ENCODE measurements at places on chromosomes 5 and 9.

DNA sequence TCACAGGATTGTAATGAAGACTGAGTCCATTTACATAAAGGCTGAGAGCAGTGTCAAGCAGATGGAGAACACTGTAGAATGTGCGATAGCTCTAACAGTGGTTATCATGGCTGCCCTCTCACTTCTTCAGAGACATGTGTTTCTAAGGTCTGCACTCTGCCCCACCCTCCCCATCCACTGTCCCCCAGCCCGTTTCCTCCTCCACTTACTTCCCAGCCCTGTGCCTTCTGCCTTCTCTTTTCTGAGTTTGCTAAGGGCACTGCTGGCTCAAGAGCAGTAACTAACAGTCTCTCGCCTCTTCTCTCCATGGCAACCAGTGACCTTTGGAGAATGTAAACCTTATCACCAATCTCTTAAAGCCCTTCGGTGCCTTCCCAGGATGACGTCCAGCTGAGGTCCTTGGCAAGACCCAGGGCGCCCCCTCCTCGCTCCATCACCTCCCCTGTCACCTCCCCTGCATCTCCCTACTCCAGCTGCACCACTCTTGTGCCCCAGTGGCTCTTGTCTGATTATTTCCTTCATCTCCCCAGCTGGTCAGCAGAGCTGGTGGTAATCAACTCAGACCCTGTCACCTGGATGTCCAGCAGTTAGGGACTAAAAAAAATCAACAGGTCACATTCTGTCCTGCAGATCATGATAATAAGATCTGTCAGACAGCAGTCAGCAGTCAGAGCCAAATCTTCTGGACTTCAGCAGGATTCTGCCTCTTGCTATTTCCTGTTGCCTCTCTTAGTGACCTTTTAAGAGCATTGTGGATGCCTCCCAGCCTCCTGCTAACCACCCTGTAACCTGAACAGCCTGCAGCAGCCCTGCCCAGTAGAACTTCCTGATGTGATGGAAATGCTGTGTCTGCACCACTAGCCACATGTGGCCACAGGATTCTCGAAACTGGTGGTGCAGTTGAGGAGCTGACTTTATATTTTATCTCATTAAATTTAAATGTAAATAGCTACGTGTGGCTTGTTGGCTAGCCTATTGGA, 9.0 kb downstream of the FXN start:
- DNase-seq, result no peak

DNA sequence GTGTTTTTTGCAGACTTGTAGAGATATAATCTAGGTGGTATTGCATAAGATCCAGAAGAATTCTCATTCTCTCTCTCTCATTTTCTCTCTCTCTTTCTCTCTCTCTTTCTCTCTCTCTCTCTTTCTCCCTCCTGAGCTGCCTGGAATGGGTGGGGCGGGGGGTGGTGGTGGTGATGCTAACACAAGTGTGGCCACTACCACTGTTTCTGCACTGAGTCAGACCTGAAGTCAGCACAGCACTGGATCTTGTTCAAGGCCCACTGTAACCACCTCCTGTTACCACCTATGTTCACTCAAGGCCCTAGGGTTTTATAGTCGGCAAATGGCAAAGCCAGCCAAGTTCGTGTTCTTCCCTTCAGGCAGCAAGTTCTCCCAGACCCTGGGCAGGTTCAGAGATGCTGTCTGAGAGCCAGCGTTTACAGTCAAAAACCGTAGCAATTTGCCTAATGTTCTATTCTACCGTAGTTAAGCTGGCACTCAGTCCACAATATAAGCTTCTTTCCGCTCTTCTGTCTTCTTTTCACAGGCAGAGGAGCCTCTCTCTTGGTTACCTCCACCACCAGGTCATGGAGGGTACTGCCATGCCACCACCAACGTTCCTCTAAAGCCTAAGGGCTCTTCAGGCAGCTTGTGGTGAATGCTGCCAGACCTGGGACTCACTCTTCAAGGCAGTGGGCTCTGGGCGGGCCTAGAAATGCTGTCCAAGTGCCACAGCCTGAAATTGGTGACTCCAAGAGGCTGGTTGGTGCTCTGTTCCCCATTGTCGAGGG, 235.7 kb upstream of the PRR16 start:
- DNase-seq, result no peak

- DNase-seq, result no peak
Observed at GRCh38 chr5:92800365-92800764, 780.7 kb downstream of the NR2F1-AS1 start.

- DNase-seq, result no peak
Observed at GRCh38 chr9:37363124-37363523, 59.4 kb upstream of the GRHPR start.
